ENCODE measurements at places on chromosomes 2 and 18.

GRCh38 chr2:75592030-75592429 is 31.3 kb upstream of the EVA1A start:
- no peak overlapping the region for H3K4me3 ChIP-seq
- no peaks in the 10 kb centered on the region for H3K4me1 ChIP-seq
- DNase-seq = no peak
- H3K27me3 ChIP-seq = no peaks in the 10 kb centered on the region
- no peak overlapping the region for H3K27ac ChIP-seq
- H3K36me3 ChIP-seq = no peaks in the 10 kb centered on the region

- H3K36me3 ChIP-seq = no peaks in the 10 kb centered on the region
- H3K27me3 ChIP-seq = no peaks in the 10 kb centered on the region
- H3K27ac ChIP-seq = no peak overlapping the region
- H3K4me1 ChIP-seq = no peaks in the 10 kb centered on the region
- DNase-seq = no peak
These were observed 428.3 kb downstream of the MBD2 start for GRCh38 chr18:53796040-53796729.

DNA sequence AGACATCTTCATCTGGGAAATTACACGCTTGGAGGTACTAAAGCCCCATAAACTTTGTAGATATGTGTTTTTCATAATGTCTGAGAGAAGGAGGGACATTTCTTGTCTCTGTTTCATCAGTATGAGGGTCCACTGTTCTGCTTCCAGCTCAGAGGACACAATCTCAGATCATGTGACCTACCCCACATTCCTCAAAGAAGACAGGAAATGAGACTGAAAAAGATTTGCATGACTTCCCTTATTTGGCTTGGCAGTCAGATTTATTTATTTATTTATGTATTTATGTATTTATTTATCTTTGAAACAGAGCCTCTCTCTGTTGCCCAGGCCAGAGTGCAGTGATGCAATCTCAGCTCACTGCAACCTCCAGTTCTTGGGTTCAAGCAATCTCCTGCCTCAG is 463.7 kb upstream of the RGPD4 start:
- H3K27ac ChIP-seq = no peak overlapping the region
- no peaks in the 10 kb centered on the region for H3K36me3 ChIP-seq
- H3K27me3 ChIP-seq = no peaks in the 10 kb centered on the region
- H3K4me1 ChIP-seq = no peaks in the 10 kb centered on the region
- no peak overlapping the region for H3K4me3 ChIP-seq
- no peak for DNase-seq

- H3K27me3 ChIP-seq = no peaks in the 10 kb centered on the region
- DNase-seq = no peak
- no peak overlapping the region for H3K27ac ChIP-seq
These were observed 61.6 kb downstream of the MFSD6 start for GRCh38 chr2:190469771-190470170.

DNA sequence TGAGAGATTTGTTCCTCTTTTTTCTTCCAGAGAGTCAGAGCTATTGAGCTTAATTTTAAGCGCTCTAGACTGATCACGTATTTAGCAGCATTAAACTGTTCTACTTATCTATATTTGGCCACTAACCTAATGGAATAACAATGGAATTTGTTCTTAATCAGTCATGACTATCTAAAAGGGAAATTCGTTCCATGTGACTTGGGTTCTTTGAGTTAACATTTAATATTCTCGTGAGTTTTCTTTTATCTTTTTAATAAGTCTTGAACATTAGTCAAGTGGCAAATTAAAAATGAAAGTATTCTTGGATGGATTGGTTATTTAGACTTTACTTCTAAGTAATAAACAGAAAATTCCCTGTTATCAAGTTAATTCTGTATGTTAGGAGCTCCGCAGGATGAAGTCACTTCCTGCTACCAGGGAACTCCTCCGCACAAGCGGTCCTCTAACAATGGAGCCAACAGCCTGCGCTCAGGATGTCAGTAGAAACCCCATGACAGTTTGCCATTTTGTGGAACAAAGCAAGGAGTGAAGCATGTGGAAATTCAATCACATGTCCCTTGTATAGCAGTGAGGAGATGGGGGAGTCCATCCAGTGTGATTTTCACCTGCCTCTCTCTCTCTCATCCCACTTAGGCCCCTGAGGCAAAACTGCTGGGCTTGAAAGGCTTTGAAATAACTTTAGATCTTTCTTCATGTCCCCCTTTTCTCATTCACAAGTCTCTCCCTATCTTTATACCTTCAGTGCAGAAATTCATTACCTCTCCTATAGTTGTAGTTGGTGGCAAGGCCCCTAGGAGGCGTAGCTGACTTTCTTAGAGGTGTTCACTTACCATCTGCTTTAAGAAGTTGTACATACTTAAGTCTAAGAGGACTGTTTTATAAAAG is 138.1 kb downstream of the WDR7 start:
- peaks cover 8% of the 10 kb centered on the region for H3K36me3 ChIP-seq
- H3K27ac ChIP-seq = no peak overlapping the region
- no peak for DNase-seq
- no peaks in the 10 kb centered on the region for H3K27me3 ChIP-seq

- H3K4me3 ChIP-seq = peak overlapping the region; percentile 93
- H3K27me3 ChIP-seq = no peaks in the 10 kb centered on the region
- peak; percentile 32 for DNase-seq
- H3K4me1 ChIP-seq = peaks cover 33% of the 10 kb centered on the region
- H3K27ac ChIP-seq = peak overlapping the region; percentile 69
- H3K36me3 ChIP-seq = peaks cover 5% of the 10 kb centered on the region
These were observed 436 bp upstream of the ITPRIPL1 start for GRCh38 chr2:96324721-96325040.

DNA sequence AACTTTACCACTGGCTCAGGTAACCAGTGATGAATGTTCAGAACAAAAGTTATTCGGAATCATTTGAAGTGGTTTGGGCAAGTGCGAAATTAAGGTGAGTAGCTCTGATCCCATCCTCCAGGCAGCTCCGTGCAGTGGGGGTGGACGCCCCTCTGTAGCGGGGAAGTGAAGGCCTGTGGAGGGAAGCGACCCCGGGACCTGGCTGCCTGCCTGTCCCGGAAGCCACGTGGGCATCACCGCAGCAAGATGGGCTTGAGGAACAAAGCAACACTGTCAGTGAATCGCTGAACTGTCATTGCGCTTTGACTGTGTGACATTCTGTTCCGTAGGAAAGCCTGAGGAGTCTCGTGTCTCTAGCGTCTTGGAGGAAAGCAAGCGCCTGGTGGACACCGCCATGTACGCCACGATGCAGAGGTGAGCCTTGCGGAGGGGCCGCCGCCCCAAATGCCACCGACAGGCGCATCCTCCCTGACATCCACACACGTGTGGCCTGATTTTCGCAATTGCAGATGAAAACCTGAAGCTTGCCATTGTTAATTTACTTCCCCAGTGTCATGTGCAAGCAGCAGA is 9.5 kb downstream of the TPO start:
- no peaks in the 10 kb centered on the region for H3K27me3 ChIP-seq
- no peak overlapping the region for H3K4me3 ChIP-seq
- no peak overlapping the region for H3K27ac ChIP-seq
- no peak for DNase-seq

DNA sequence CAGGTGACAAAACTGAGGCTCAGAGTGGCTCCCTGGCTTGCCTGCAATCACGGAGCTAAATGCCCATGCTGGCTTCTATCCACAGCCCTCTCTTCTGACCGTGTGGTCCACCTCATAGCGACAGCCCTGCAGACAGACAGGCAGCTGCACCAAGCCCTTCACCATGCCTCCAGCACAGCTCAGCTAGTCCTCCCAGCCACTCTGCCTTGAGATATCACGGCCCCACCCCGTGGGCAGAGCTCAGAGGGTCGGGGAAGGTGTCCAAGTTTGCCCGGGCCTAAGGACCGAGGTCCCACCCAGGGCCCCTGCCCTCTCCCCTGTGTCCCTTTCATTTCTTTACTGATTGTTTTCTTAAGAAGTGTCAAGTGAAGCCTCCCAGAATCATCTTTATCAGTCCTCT is 128.2 kb upstream of the GLI2 start:
- no peaks in the 10 kb centered on the region for H3K36me3 ChIP-seq
- DNase-seq = no peak
- no peaks in the 10 kb centered on the region for H3K4me1 ChIP-seq
